ENCODE measurements at places on chromosomes 3 and 15.

DNA sequence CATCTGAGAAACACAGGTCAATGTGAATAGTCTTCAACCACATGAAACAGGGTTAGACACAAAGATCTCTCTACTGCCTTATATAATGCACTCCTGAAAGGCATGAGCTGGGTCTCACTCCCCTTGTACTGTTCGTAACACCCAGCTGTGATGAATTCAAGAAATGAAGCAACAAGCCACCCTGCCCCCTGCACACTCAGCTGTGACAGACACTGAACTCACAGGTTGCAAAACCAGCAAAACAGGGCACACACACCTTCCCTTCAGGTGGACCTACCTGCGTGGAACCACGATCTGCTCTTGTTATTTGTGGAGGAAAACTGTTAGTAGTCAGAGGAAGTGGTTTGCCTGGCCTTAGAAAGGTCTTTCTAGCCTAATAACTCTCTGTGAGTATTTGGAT is 64.5 kb downstream of the CERS3 start:
- no peak for DNase-seq

DNA sequence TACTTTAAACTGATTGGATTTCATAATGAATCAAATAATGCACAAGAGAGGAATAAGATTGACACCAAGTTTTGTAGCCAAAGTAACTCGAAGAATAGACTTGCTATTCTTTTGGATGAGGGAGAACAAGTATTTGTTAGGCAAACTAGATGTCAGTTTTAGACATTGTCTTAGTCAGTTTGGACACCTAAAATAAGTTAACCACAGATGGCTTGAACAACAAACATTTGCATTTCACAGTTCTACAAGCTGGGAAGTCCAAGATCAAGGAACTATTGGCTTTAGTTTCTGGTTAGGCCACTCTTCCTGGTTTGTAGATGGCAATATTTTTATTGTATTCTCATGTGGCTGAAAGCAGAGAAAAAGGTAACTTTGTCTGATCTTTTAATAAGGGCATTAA is 61.3 kb upstream of the OSTN start:
- no peak for DNase-seq

- no peak for DNase-seq
Measured at GRCh38 chr15:55222588-55222987, 25.8 kb upstream of the RSL24D1 start.

DNA sequence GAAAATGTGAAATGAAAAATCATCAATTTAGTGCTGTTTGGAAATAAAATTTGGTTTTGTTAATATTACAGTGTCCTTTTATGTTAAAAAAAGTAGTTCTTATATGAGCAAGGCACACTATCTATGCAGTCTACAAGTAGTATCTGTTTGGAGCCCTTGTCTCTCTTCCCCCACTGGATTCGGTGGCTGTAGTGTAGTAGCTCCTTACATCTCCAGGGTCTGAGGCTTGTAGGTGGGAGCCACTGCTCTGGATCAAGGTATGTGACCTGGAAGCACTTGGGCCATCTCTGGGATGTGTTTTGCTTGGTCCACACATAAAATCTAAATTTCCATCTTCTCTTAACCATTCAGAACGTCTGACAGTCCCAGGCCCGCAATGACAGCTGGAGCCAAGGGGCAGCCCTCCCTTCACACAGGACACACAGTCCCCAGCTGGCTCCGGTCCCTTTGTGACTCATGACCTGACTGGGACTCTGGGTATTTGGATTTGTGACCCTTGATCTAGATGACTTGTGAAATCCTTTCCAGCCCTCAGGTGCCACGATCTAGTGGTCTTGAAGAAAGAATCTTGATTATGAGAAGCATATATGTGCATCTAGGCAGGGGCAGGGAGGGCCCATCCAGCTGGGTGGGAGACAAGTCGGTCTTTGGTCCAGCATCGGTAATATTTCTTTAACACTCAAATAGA is 80.0 kb downstream of the USP13 start:
- DNase-seq, result no peak

DNA sequence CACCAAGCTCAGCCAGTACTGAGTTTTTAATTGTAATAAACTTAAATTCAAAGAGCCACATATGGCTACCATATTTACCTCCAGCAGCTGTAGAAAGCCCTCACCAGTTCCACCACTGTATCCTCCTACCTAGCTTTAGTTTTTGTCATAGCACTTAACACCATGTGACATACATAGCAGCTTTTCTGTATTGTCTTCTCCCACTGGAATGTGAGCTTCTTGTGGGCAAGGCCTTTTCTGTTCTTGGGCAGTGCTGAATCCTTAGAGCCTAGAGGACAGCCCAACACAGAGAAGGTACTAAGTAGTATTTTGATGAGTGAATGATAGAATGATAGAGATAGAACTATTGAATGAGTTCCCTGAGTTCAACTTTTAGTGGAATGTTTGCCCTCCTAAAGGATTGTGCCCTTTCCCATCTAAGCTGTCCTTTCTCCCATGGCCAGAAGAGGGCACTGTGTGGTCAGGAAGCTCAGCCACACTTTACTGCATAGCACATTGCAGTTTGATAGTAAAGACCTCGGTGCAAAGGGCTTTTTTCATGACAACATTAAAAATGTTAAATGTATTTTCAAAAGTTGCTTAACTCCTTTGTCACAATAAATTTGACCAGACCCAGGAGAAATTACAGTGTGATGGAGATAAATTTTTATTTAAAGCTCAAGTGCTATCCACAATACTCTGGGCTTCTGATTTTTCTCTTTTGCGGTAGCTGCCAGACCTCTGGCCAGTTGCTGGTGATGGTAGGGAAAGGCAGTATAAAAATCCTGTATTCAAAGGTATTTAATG is 115.8 kb downstream of the GHSR start:
- peak; percentile 75 for DNase-seq
